ENCODE measurements at places on chromosomes 6 and 20. TPM values are rescaled to one million over a fixed set of nuclear protein-coding genes. Genes with fewer than 3 reads are reported as not detected.

CCN2 gene
- 15.9 TPM for total RNA-seq

MYBL2 gene
- 1.6 TPM for total RNA-seq

UCKL1 gene
- total RNA-seq, result 16.0 TPM

PLN gene
- total RNA-seq, result 0.27 TPM

EGFL8 gene
- 0.16 TPM for total RNA-seq

ASIP gene
- total RNA-seq, result not detected

PEX7 gene
- total RNA-seq, result 5.0 TPM

GFRA4 gene
- not detected for total RNA-seq

SSTR4 gene
- not detected for total RNA-seq

ZBP1 gene
- total RNA-seq, result not detected

SALL4 gene
- 0.36 TPM for total RNA-seq

NSFL1C gene
- total RNA-seq, result 24.1 TPM

DZANK1 gene
- 1.5 TPM for total RNA-seq

TFAP2D gene
- total RNA-seq, result not detected
